ENCODE measurements at places on chromosomes 1 and 21.

GRCh38 chr1:16235944-16236510, 956 bp downstream of the CPLANE2 start:
- peak; percentile 44 for DNase-seq

GRCh38 chr1:241253471-241253870, 103.5 kb downstream of the RGS7 start:
- DNase-seq = no peak

GRCh38 chr1:26225033-26225831, 8.8 kb upstream of the CEP85 start:
- no peak for DNase-seq

DNA sequence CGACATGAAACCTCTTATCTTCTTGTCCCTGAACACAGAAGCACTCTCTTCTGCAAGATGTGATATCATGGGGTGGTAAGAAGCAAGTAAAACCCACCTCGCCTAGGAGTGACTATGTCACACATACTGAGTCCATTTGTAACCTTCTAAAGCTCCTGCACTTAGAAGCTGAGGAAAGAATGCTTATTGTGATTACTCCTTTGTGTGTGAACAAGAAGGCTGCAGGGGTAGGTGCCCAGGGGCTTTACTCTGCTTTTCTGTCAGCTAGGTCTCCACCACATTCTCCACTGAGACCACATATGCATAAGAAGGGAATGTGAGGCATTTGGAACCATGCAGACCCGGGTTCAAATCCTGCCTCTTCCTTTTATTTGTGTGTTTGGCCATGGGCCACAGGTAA, 144.3 kb downstream of the DMRTA2 start:
- no peak for DNase-seq

- DNase-seq = no peak
These were observed 30.0 kb upstream of the ROR1 start for GRCh38 chr1:63743781-63744180.

- no peak for DNase-seq
These were observed 2018.4 kb downstream of the NCAM2 start for GRCh38 chr21:23016617-23017016.

- DNase-seq = no peak
These were observed 125.7 kb upstream of the L1TD1 start for GRCh38 chr1:62068978-62069377.

Measured in MV-4-11 (cell line).